Cardiac ventricle fibroblast (primary cell): ENCODE measurements at places on chromosomes 11 and 22. TPM values are rescaled to one million over a fixed set of nuclear protein-coding genes. Genes with fewer than 3 reads are reported as not detected.

Gene MS4A3
- not detected in 2 replicates for total RNA-seq

Gene SULT4A1
- total RNA-seq, result 0.06 and 0.10 TPM in 2 replicates

Gene TEX12
- 0.31 TPM in 1 of 2 replicates, not detected in the other for total RNA-seq

Gene THYN1
- 39.8 and 48.6 TPM in 2 replicates for total RNA-seq

Gene A4GALT
- total RNA-seq, result 33.6 and 34.8 TPM in 2 replicates

Gene MAPK8IP2
- total RNA-seq, result 0.24 and 0.50 TPM in 2 replicates

Gene HBB
- total RNA-seq, result not detected in 2 replicates
